ENCODE measurements at places on chromosomes 2 and 18. TPM values are rescaled to one million over a fixed set of nuclear protein-coding genes. Genes with fewer than 3 reads are reported as not detected.

The UNC80 gene
- total RNA-seq: not detected

GRCh38 chr2:137251045-137251444 lies 485.7 kb downstream of the THSD7B start:
- no peaks in the 10 kb centered on the region for H3K4me1 ChIP-seq
- H3K36me3 ChIP-seq: no peaks in the 10 kb centered on the region
- no peak for DNase-seq
- H3K27me3 ChIP-seq: no peaks in the 10 kb centered on the region
- no peak overlapping the region for H3K27ac ChIP-seq

DNA sequence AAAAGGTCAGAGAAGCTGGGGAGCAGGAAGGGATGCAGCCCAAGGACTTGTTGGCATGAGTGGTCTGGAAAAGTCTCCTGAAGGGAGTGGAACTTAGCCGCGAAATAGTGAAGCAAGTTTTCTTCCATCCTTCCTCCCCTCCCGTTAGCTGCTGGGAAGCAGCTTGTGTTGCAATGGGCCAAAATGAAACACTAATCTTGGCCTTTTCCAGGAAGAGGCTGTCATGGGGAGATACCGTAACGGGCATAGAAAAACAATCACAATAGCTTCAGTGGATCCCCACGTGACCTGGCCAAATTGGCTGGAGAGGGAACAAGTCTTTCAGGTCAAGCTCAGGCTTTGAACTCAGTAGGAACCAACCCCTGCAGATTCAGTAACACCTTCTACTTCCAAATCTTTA lies 49.3 kb downstream of the SEMA4F start:
- no peak overlapping the region for H3K27ac ChIP-seq
- H3K4me3 ChIP-seq: no peak overlapping the region
- no peaks in the 10 kb centered on the region for H3K4me1 ChIP-seq
- DNase-seq: no peak
- H3K27me3 ChIP-seq: no peaks in the 10 kb centered on the region

GRCh38 chr18:59768409-59768808 lies 71.2 kb upstream of the CCBE1 start:
- H3K27ac ChIP-seq: no peak overlapping the region
- DNase-seq: no peak
- no peaks in the 10 kb centered on the region for H3K36me3 ChIP-seq
- no peaks in the 10 kb centered on the region for H3K27me3 ChIP-seq
- no peak overlapping the region for H3K4me3 ChIP-seq
- H3K4me1 ChIP-seq: no peaks in the 10 kb centered on the region

- H3K27me3 ChIP-seq: no peaks in the 10 kb centered on the region
- no peak for DNase-seq
- H3K4me1 ChIP-seq: no peaks in the 10 kb centered on the region
Observed at GRCh38 chr2:135512099-135512498, 18.9 kb downstream of the ZRANB3 start.

GRCh38 chr18:136433-136832 lies 21.9 kb upstream of the USP14 start:
- H3K27me3 ChIP-seq: no peaks in the 10 kb centered on the region
- DNase-seq: no peak
- no peak overlapping the region for H3K4me3 ChIP-seq
- no peaks in the 10 kb centered on the region for H3K4me1 ChIP-seq
- H3K36me3 ChIP-seq: no peaks in the 10 kb centered on the region

DNA sequence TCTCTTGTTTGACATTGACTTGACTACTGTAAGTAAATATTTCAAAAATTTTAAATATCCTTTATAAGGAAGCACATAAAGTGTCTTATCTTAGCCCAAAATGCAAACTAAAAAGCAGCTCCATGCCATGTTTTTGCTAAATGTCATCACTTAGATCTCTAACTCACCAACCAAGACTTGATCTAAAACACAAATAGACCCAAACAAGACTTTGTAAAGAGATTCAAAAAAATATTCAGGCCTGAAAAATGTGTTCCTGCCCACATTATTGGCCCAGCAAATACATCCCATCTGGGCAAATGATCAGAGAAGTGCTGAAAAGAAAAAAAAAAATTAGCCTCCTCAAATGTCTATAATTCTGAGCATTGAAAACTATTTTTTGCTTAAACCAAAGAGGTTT lies 187.6 kb downstream of the MREG start:
- no peak overlapping the region for H3K27ac ChIP-seq
- no peaks in the 10 kb centered on the region for H3K27me3 ChIP-seq

GRCh38 chr2:24452502-24452885 lies 38.6 kb upstream of the NCOA1 start:
- peaks cover 11% of the 10 kb centered on the region for H3K4me1 ChIP-seq
- no peaks in the 10 kb centered on the region for H3K36me3 ChIP-seq
- H3K4me3 ChIP-seq: no peak overlapping the region
- DNase-seq: no peak

Data from HCT116 (cell line).